ENCODE measurements at places on chromosomes 16 and 17.

- no peak for DNase-seq
Observed at GRCh38 chr17:61124562-61124961, 275.1 kb upstream of the TBX2 start.

DNA sequence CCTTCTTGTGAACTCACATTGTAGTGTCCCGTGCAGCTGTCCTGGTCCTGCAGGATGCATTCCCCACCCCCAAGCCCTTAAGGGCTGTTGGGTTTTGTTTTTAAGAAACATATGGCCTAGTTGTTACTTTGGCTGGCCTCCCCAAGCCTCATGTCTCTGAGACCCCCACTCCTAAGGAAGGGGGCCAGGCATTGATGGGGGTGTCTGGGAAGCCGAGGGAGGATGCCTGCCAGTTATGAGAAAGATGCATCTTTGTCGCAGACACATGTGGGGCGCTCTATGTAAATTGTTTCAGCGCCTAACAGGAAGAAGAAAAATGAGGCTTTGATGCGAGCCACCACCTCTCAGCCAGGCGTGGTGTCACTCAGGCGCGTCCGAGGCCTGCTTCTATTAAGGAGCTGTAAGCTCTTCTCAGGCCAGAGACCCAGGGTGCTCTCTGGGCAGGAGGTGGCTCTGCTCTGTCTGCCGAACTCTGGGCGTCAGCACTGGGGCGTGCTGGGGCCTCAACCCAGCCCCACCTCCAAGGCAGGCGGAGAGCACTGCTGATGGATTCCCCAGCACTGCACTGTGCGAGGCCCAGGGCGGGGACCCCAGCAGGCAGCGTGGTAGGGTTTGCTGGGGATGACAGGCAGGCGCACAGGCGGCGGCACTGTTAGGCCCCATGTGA is 70.6 kb downstream of the SREBF1 start:
- DNase-seq: no peak

- no peak for DNase-seq
Observed at GRCh38 chr16:14110728-14111251, 39.7 kb downstream of the MRTFB start.

GRCh38 chr16:3957344-3957980 is 76.9 kb upstream of the CREBBP start:
- no peak for DNase-seq

GRCh38 chr17:7774055-7774521 is 56.5 kb downstream of the DNAH2 start:
- no peak for DNase-seq

DNA sequence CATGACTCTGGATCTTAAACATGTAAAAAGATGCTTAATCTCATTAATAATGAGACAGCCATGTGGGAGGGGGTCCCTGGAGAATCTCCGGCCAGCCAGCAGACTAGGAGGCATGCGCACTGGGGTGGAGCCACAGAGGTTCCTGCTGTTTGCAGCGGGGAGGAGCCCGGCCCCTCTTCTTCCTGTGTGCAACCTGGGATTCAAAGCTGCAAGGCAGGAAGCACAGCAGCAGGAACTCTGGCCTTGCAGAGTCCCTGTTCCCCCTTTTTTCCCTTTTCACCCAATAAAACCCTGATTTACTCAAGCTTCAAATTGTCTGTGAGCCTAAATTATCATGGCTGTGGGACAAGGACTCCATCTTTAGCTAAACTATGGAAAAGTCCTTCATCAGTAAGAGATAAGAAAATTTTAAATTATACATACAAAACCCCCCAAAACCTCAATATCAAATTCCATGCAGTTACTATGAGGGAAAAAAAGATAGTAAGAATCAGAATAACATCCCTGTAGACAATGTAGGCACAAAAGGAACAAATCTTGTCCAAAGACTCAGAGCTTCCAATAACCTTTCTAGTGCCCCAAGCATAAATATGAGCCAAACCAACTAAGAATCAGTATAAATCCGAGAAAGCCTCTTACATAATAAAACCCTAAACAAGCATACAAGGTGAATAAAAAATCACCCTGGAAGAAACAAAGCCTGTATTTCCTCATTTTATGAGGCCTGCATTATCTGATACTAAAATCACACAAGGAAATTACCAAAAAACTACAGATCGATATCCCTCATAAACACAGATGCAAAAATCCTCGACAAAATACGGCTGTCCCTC is 12.1 kb downstream of the CFDP1 start:
- DNase-seq: peak; percentile 29

DNA sequence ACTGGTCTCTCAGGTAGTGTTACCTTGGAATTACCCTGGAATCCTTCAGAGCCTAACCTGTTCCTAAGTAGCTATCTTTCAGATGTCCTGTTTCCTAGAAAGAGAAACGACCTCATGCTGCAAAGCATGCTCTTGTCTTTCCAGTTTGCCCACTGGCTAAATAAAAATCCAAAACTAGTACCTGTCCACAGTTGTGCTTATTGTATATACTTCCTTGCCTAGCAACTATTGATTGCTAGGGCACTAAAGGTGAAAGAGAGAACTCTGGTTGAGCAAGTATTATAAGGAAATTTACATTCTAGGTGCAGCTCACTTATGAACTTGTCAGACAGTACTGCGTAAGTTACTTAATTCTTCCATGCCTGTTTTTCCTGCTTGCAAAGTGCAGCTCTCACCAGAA is 38.5 kb downstream of the LIG3 start:
- no peak for DNase-seq

- DNase-seq: no peak
Observed at GRCh38 chr16:86911437-86911958, 333.1 kb downstream of the FOXL1 start.

DNA sequence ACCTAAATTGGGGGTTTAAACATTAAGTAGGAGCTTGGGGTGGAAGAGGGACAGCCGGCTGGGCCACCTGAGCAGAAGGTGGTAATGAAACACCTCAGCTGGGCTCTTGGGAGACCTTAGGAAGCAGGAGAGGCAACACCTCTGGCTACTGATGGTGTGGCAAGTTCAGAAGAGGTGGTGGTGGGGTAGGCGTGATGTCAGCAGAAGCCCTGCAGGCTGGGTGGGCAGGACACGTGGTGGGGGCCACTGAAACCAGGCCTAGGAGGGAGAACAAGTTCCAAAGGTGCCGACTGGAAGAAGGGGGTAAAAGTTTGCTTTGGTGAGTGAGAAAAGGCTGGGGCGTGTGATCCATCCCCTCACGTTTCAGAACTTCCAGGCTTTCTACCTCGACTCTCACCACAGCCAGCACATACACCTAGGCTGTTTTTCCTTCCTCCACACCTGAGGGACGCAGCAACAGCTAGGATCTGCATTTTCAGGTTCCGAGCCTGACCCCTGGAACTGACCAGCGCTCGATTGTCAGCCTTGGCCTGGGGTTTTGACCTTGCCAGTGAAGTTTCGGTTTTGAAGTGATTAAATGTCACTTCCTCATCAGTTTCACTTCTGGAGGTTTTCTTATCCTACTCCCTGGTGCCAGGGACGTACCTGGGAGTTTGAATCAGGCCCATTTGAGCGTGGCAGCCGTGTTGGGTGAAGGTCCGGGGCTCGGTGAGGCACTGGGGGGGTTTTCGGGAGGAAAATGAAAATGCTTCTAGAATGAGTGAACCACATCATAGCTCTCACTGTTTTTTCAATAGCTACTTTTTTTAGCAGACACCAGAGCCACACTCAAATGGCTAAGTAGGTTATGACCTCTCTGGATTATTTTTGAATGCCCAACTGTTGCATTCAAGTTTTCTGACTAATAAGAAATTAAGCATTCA is 10.0 kb downstream of the SNN start:
- no peak for DNase-seq

DNA sequence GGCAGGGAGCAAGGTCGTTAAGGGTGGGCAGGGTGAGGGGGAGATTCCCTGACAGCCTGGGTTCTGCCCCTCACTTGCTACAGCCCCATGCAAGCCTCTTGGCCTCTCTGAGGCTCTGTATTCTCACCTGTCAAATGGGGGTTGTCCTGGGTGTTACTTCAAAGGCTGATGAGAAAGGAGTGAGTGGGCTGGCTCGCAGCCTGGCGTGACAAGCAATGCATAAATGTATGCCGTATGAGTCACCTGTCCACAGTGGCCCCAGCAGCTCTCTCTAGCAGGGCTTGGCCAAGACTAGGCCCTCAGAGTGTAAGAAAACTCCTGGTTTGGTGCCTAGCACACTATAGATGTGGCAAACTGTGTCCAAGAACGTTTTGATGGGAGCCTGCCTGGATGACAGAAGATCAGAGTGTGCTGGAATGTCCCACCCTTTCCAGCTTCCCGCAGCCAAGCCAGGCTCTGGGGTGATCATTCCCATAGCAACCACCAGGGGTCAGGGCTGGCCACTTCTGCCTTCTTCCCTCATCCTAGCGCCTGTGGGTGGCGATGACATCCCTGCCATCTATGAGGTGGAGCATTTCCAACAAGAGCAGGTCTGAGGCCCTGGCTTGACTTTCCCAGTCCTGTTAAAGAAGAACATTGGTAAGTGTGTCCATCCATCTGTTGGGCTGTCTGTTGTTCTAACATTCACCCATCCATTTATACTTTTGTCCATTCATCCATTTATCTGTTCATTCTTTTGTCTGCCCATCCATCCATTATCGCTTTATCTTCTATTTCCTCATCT is 37.2 kb upstream of the ADGRG1 start:
- DNase-seq: peak; percentile 79

DNA sequence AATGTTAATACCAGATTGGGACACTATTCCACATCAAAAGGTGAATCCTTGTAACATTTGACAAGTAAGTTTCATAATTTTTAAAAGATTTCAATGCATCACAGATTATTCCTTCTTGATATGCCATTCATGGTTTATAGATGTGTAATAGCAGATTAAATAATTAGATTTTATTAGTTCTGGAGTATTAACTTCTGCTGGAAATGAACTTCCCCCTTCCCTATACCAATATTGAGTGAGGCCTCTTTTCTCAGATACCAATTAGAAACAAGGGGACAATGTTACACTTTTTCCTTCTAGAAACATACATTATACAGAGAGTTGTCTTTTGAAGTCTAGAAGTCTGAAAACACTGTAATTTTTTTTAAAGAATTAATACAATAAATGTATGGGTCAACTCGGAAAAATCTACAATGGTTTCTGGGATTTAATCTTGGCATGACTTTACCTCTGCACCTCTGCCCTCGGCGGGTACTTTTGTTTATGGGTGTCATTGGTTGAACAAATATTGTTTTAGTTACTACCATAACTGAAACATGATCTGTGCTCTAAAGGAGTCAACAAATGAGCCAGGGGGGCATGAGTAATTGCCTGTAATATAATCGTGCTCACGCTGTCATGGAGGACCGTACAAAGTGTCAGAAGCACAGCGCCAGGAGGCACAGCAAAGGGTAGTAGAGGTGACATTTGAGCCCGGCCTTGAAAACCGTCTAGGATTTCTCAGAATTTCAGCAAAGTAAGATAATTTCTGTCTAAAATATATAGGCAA is 8.2 kb downstream of the LRRC37B start:
- DNase-seq: no peak

- DNase-seq: no peak
Observed at GRCh38 chr17:72340836-72341235, 220.0 kb downstream of the SOX9 start.

DNA sequence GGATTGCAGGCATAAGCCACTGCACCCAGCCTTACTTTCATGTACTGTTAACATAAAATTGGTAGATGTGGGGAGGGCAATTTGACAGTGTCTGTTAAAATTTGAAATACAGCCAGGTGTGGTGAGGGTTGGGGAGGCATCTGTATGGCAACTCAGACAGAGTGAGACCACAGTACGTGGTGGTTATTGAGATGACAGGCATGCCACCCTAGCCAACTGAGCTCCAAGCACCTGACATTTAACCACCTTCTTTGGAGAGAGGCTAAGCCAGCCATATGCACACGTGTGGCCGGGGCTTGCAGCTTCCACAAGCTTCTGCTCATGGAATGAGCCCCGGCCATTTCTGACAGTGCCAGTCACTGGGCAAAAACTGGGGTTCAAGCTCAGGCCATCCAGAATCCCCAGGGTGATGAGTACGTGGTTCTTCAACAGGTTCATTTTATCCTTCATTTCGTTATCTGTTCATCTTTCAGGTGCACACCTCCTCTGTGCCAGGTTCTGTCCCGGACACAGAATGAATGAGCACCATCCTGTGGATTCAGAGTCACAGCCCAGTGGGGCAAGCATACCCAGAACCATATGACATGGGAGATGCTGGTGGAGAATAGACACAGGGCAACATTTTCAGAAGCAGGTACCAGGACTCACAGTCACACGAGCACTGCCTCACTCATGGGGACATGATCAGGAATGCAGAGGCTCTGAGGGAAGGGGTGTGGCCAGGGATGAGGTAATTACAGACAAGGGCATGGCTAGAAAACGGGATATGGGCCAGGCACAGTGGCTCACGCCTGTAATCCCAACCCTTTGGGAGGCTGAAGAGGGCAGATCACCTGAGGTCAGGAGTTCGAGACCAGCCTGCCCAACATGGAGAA is 36.2 kb downstream of the C16orf82 start:
- no peak for DNase-seq

- no peak for DNase-seq
Observed at GRCh38 chr17:795721-796120, 13.6 kb downstream of the MRM3 start.

DNA sequence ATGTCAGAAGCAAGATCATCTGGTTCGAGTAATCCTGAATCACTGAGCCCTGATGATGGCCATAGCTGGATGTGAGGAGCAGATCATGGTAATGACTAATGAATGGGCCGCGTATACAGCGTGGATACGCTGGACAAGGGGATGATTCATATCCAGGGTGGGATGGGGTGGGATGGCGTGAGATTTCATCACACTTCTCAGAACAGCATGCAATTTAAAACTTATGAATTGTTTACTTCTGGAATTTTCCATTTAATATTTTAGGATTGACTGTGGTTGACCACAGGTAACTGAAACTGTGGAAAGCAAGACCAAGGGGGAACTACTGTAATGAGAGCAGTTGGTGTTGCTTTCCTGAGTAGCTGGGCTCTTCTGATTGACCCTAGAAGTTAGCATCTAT is 225.5 kb downstream of the STX8 start:
- DNase-seq: no peak

- no peak for DNase-seq
Observed at GRCh38 chr16:49665482-49666230, 190.3 kb downstream of the ZNF423 start.

- DNase-seq: no peak
Observed at GRCh38 chr16:61671161-61671560, 365.1 kb downstream of the CDH8 start.

GRCh38 chr16:47460359-47460710 is 528 bp downstream of the ITFG1 start:
- DNase-seq: no peak

DNA sequence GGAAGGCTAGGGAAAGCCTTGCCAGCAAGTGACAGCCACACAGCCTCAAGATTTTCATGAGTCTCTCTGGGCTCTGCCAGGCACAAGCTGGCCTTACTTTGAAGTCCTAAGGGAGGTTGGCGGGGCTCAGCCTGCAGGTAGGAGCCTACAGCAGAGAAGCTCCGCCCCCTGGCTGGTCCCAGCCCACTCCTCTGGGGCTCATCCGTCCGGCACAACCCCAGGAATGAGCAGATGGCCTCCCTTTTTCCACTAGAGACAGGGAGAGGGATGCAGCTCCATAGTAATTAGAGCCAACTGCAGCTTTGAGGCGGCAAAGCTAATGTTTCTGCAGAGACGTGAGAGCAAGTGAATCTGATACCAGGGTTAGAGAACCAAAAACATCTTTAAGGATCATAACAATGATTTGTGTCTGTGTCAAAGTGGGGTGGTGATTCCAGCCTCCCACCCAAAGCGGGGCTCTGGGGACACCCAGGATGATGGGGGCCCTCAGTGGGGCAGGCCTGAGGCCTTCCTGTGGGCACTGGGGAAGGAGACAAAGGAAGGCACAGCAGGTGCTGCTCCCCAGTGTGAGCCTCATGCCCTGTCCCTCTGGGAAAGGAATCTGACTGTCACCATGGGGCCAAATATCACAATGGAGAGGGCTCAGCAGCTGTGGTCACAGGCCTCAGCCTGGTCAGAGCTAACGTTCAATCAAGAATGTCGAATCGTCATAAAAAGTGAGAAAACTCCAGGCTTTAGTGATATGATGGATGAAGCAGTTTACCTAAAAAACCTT is 61.5 kb downstream of the RBFOX3 start:
- DNase-seq: no peak
